ENCODE measurements at places on chromosomes 4 and X. TPM values are rescaled to one million over a fixed set of nuclear protein-coding genes. Genes with fewer than 3 reads are reported as not detected.
A peak's percentile ranks its signal among the peaks of the same experiment; 100 is the strongest.

ADGRG4 gene
- polyA plus RNA-seq = 7.9 TPM

HDAC6 gene
- 133 TPM for polyA plus RNA-seq

DNA sequence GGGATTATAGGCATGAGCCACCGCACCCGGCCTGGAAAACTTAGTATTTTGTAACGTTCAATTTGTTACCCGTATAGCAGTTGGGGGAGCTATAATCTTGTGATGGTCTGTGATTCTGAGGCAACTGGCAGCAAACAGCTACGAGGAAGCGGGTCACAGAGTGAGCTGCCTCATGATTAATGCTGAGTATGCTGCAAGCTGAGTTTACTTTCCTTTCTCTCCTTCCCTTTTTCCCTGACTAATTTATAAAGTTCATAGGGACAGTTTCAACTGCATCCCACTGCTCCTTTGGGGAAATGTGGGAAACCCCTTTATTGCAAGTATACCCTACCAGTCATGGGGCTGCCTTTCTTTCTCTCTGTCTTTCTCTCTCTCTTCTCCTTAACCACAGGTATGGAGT is 17.7 kb upstream of the ELOVL6 start:
- H3K36me3 ChIP-seq = no peaks in the 10 kb centered on the region
- H3K27ac ChIP-seq = no peak overlapping the region
- H3K27me3 ChIP-seq = no peaks in the 10 kb centered on the region
- no peak for DNase-seq
- H3K4me1 ChIP-seq = no peaks in the 10 kb centered on the region

DNA sequence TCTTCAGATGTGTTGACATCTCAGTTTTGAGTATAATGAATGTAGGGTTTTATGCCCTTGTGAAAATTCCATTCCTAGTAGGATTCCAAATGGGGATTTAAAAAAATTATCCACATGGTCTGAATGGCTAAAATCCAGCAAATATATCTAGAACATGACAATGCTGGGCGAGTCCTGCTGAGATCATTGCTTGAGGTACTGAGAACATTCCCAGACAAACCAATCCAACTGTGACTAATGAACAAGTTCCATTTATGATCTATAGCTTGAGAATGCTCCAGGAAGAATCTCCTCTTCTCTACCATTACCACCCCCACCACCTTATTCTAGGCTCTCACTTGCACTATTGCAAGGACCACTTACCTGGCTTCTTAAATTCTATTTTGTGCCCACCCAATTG is 77.2 kb upstream of the IL1RAPL2 start:
- no peak overlapping the region for H3K27ac ChIP-seq
- no peaks in the 10 kb centered on the region for H3K36me3 ChIP-seq
- no peak for DNase-seq
- no peak overlapping the region for H3K4me3 ChIP-seq
- no peaks in the 10 kb centered on the region for H3K27me3 ChIP-seq

DNA sequence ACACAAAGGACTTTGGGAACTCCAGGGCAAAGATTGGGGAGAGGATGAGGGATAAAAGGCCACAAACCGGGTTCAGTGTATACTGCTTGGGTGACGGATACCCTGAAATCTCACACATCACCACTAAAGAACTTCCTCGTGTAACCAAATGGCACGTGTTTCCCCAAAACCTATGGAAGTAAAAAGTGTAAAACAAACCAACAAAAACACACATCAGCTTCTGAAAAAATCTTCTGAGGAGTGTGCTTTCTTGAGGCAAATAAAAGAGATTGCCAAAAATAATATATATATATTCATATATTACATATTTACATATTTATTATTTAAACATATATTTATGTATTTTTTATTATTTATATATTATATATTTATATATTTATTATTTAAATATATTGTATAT is 3.9 kb downstream of the P2RY8 start:
- no peaks in the 10 kb centered on the region for H3K4me1 ChIP-seq
- H3K36me3 ChIP-seq = no peaks in the 10 kb centered on the region
- H3K27me3 ChIP-seq = no peaks in the 10 kb centered on the region
- no peak overlapping the region for H3K27ac ChIP-seq
- no peak for DNase-seq

DNA sequence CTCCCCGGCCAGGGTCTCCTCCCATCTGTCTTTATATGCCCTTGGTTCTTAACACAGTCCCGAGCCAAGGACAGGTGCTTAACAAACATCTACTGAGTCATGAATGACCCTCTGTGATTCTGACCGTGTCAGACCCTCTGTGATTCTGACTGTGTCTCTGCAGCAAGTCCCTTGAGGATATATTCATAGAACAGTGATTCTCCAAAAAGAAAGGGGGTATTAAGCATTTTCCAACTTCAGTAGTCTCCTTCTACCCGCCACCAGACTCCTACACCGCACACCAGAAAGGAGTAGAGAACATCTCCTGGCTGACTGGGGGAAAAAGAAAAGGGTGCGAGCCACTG is 13.6 kb downstream of the ACSL1 start:
- DNase-seq = no peak
- H3K36me3 ChIP-seq = no peaks in the 10 kb centered on the region
- H3K4me3 ChIP-seq = no peak overlapping the region
- H3K27me3 ChIP-seq = peaks cover 4% of the 10 kb centered on the region
- peaks cover 8% of the 10 kb centered on the region for H3K4me1 ChIP-seq

DNA sequence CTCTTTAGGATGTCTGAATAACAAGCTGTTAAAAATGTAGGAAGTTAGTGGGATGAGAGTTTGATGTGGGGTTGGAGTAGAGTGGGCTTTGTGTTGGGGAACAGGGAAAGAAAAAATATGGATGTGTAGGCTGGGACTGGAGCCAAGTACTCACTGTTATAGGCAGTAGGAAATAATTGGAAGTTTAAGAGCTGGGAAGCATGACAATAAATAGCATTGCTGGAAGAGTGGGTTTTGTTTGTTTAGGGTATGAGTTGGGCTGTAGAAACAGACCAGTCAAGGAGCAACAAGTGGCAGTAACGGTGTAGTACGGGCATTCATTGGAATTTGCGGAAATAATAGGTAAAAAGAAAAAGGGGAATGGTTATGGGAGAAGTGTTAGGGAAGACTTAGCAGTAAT is 81.6 kb downstream of the KDM6A start:
- H3K4me3 ChIP-seq = no peak overlapping the region
- H3K27ac ChIP-seq = no peak overlapping the region
- H3K27me3 ChIP-seq = no peaks in the 10 kb centered on the region
- no peak for DNase-seq
- H3K36me3 ChIP-seq = no peaks in the 10 kb centered on the region

DNA sequence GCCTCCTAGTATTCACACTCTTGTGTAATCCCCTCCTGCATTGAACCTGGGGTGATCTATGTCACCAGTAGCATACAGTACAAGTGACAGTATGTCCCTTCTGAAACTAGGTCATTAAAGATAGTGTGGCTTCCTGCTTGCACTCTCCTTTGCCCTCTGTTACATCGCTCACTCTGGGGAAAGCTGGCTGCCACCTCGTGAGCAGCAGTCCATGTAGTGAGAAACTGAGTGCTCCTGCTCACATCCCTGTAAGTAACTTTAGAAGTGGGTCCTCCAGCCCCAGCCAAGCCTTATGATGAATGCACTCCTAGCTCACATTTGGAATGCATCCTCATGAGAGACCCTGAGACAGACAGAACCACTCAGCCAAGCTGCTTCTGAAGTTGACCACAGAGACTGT is 89.8 kb upstream of the TNIP3 start:
- H3K27ac ChIP-seq = no peak overlapping the region

DNA sequence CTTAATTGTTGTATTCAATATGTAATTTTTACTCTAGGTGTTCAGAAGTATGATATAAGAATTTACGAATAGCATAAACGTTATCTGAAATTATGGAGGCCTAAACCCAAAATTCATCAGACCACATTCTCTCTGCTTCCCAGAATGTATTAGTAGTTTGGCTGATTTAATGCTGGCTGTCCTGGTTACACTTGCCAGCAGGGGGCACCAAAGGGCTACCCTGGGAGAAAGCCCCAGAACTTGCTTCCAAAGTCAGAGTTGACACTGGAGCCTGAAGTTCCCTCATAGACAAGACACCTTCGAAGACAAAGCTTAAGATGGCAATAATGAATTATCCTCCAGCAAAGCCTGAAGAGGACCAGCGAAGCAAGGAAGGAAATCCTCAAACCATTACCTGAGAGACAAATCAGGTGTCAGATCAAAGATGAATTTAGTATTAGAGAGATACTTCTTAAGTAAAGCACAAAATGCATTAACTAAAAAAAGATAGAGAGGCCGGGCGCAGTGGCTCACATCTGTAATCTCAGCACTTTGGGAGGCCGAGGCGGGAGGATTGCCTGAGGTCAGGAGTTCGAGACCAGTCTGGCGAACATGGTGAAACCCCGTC is 11.3 kb upstream of the ANOS1 start:
- no peaks in the 10 kb centered on the region for H3K4me1 ChIP-seq
- DNase-seq = no peak
- H3K27ac ChIP-seq = no peak overlapping the region

DNA sequence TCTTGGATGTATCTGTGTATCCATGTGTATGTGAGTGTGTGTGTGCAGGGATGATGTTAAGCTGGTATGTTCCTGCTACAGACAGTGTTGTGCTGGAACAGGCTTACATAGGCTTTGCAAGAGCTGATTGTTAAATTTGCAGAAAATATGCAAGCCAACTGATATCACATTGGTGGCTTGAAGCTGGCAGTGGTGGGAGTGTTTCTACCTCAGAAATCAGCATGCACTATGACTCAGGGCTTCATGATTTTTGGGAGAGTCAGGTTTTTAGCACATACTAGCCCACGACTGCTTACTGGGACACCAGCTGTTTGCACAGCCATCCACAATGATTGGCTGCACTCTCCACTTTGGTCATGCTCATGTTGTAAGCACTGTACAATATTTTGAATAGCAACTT is 261.8 kb downstream of the DHX15 start:
- H3K36me3 ChIP-seq = no peaks in the 10 kb centered on the region
- no peaks in the 10 kb centered on the region for H3K4me1 ChIP-seq
- no peaks in the 10 kb centered on the region for H3K27me3 ChIP-seq
- H3K27ac ChIP-seq = no peak overlapping the region

GRCh38 chr4:1683261-1683735 is 815 bp downstream of the FAM53A start:
- DNase-seq = peak; percentile 19
- peaks cover 6% of the 10 kb centered on the region for H3K4me1 ChIP-seq
- no peaks in the 10 kb centered on the region for H3K36me3 ChIP-seq
- no peak overlapping the region for H3K27ac ChIP-seq

DNA sequence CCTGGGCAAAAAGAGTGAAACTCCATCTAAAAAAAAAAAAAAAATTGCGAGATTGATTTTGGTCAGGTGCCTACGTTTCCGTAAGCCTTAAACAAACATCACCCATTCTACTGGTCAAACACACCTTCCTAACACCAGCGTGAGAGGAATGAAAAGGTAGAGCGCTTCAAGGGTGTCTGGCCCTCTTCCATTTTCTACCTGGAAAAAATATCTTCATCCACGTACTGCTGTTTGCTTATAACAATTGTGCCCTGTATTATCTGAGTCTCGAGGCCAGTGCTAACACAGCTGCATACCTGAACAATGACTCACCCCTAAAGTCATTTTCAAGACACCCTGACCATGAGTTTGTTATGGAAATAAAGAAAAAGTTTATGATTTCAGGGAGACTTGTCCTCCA is 13.9 kb downstream of the TMSB4X start:
- H3K4me1 ChIP-seq = peaks cover 14% of the 10 kb centered on the region
- no peaks in the 10 kb centered on the region for H3K36me3 ChIP-seq
- DNase-seq = peak; percentile 68
- H3K27ac ChIP-seq = peak overlapping the region; percentile 87
- H3K27me3 ChIP-seq = no peaks in the 10 kb centered on the region
- no peak overlapping the region for H3K4me3 ChIP-seq

DNA sequence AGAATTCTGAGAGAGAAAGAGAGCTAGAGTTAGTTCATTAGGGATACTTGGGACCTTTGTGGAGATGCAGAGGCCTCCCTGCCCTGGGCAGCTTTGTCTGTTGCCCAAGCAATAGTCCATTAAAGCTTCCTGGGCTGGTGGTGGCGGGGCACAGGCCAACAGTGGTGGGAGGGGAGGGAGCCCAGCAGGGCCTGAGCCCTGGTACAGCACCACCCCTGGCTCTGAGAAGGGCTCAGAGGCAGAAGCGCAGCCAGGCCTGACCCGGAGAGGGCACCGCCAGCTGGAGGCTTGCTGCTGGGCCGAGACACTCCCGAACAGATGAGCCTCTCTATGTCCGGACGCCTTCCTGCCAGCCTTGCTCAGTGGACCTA is 65.3 kb downstream of the EFNB1 start:
- no peaks in the 10 kb centered on the region for H3K36me3 ChIP-seq
- no peaks in the 10 kb centered on the region for H3K27me3 ChIP-seq
- no peak for DNase-seq
- no peak overlapping the region for H3K4me3 ChIP-seq
- peaks cover 29% of the 10 kb centered on the region for H3K4me1 ChIP-seq
- peak overlapping the region; percentile 91 for H3K27ac ChIP-seq

- no peak overlapping the region for H3K4me3 ChIP-seq
- no peaks in the 10 kb centered on the region for H3K36me3 ChIP-seq
- H3K27ac ChIP-seq = no peak overlapping the region
- H3K27me3 ChIP-seq = no peaks in the 10 kb centered on the region
These were observed 88.6 kb upstream of the TRIM2 start for GRCh38 chr4:153115322-153116290.

DNA sequence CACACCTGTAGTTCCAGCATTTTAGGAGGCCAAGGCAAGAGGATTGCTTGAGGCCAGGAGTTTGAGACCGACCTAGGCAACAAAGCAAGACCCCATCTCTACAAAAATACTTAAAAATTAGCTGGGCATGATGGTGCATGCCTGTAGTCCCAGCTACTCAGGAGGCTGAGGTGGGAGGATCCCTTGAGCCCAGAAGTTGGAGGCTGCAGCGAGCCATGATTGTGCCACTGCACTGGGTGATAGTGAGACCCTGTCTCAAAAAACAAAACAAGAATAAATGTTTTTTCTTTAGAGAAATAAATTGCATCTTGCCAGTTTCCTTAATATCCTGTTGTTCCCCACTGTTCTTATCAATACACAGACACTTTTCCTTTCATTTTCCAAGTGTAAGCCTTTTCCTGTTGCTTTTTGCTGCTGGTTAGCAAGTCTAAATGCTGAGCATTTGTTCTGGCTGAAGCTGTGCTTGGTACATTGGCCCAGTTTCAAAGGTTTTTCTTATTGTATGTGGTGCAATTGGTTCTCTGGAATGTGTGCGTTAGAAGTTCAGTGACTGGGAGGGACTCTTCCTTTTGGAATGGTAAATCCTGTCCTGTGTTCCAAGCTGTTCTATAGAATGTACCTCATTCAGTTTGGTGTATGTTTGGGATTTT is 98.2 kb downstream of the AFF1 start:
- peaks cover 35% of the 10 kb centered on the region for H3K4me1 ChIP-seq
- H3K36me3 ChIP-seq = no peaks in the 10 kb centered on the region
- peak; percentile 66 for DNase-seq
- no peaks in the 10 kb centered on the region for H3K27me3 ChIP-seq
- no peak overlapping the region for H3K4me3 ChIP-seq

GRCh38 chr4:81454948-81455347 is 16.8 kb downstream of the RASGEF1B start:
- no peak overlapping the region for H3K4me3 ChIP-seq
- no peak overlapping the region for H3K27ac ChIP-seq
- peaks cover 37% of the 10 kb centered on the region for H3K36me3 ChIP-seq

- peaks cover 2% of the 10 kb centered on the region for H3K27me3 ChIP-seq
- DNase-seq = peak; percentile 75
- no peaks in the 10 kb centered on the region for H3K36me3 ChIP-seq
- H3K27ac ChIP-seq = no peak overlapping the region
- H3K4me3 ChIP-seq = no peak overlapping the region
These were observed 4.8 kb downstream of the SLC49A3 start for GRCh38 chr4:683982-684622.

- H3K27ac ChIP-seq = no peak overlapping the region
- no peaks in the 10 kb centered on the region for H3K4me1 ChIP-seq
- no peak for DNase-seq
- peak overlapping the region; percentile 41 for H3K4me3 ChIP-seq
These were observed 304 bp upstream of the SPIN2A start for GRCh38 chrX:57137501-57137900.
